ENCODE measurements at places on chromosomes 3 and 15. TPM values are rescaled to one million over a fixed set of nuclear protein-coding genes. Genes with fewer than 3 reads are reported as not detected.

RPL15 gene
- total RNA-seq: 1,213 TPM

DNA sequence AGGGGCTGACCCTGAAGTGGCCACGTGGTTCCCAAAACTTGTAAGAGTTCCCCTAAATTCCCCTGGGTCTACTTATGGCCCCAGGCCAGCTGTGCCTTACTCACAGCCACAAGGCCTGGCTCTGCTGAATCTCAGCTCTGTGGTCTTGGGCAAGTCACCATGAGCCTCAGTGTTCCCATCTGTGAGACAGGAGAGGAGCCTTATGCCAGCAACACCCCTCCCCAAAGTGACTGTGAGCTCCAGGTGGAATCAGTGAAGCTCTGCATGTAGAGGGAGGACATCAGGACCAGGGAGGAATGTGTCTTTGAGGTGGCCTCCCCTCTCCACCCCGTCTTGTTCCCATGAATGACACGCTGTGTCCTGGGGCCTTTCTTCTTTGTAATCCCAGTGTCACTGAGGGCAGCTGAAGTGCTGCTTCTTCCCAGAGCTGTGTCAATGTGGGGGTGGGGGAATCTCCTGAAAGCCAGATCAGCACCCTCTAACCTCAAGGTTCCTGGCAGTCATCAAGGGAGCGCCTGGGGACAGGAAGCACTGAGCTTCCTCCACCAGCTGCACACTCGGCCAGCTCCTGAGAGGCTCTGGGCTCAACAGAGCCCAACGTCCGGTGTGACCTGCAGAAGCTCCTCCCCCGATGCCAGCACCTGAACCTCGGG is 258.9 kb downstream of the UACA start:
- peak; percentile 91 for DNase-seq

SEMA6D gene
- 7.5 TPM for total RNA-seq

GRCh38 chr15:80445300-80446041 is 41.3 kb downstream of the ARNT2 start:
- no peak for DNase-seq

- no peak for DNase-seq
These were observed 4.5 kb downstream of the INKA1 start for GRCh38 chr3:49807431-49808114.

- DNase-seq: no peak
These were observed 14.2 kb downstream of the ZNF80 start for GRCh38 chr3:114223143-114223542.

GRCh38 chr15:101306341-101307047 is 11.4 kb upstream of the SNRPA1 start:
- peak; percentile 71 for DNase-seq

NR1I2 gene
- 0.19 TPM for total RNA-seq

GRCh38 chr3:52093756-52094545 is 37.6 kb upstream of the DUSP7 start:
- DNase-seq: no peak

- DNase-seq: peak; percentile 95
These were observed 56.7 kb upstream of the BLM start for GRCh38 chr15:90660195-90660998.

DNA sequence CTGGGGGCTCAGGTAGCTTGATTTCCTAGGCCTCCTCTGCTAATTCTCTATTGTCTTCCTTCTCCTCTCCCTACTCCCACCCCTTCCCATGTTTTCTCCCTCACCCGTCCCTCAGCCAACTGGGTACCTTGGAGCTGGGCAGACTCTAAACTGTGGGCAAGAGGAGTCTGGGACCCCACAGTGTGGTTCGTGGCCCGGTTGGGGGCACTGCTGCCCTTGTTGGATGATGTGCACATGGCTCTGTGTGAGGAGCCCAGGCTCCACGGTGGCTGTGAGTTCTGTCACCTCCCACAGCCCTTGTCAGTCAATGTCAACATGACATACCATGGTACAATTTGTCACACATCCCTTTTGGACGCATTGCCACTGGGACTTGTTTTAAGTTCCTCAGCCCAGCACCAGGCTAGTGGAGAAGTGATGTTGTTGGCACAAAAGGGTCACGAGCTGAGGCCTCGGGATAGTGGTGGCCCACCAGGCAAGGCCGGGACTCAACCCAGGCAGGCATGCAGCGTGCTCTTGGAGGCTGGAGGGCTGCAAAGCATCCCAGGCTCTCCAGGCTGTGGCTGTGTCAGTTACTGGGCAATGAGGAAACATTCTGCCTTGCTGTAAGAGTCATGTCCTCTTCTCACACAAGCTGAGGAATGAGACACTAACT is 142.3 kb downstream of the TLE3 start:
- DNase-seq: no peak

- DNase-seq: no peak
These were observed 145.2 kb downstream of the FILIP1L start for GRCh38 chr3:99969136-99969535.

DNA sequence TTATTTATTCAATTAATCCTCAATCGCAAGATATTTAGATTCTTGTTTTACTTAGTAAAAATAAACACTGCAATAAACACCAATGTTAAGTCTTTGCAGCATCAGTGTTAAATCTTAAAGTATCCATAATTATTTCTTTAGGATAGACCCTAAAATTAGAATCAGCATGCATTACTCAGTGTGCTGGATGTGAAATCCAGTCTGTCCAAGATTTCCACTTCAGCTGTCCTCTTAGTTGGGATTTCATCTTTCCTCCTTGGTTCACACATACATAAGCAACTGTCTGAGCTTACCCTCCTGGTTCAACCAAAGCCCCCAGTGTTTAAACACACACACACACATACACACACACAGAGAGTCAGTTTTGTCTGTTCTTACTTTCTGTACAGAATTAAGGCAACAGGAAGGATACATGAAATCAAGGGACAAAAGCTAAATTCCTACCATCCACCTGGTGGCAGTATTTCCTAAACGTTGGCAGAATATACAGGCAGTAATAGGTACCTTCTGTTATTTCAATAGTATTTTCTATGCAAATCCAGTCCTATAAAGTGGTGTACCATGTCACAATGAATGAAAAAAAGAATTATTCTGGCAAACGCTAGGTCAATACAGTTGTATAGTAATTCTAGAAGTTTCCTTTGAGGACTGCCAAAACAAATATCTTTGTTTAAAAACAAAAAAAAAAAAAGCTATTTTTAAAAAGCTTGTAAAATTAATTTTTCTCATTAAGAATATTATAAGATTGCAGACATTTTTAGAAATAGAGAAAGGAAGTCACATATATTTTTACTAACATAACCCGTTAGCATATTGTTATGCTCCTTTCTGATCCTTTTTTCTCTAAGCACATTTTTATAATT is 27.3 kb upstream of the DMXL2 start:
- DNase-seq: no peak

GRCh38 chr3:135217730-135218129 is 422.7 kb downstream of the EPHB1 start:
- no peak for DNase-seq

PIERCE2 gene
- 1.8 TPM for total RNA-seq

DNA sequence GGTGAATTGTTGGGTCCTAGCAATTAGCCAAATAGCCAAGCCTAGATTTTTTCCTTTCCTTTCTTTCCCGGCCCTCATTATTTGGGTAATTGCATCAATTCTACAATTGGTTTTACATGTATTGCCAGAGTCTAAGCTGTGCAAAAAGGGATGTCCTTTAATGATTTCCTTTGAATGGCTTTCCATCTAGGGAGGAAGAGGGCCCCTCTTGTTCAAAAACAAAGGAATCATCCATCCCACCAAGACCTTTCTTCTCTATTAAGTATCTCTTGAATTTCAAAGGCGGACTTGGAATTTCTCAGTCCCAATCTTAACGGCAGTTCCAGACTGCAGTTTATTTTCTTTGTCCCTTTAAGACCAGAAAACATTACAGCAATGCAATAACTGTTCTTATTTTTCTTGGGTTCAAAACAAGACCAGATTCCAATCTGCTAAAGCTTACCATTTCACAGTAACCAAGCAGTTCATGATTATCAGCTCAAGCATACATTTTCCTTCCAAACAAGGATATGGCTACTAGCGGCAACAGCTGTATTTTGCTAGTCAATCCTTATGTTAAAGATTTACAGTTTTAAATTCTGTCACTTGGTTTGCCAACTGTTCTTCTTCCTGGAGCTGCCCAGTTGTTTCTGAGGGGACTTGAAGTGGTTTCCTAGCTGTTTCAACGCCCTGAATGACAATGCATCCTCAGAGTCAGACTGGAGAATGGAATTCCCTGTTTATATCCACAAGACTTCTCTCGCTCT is 91.4 kb upstream of the LRIG1 start:
- DNase-seq: no peak

- no peak for DNase-seq
These were observed 186.5 kb downstream of the FOXP1 start for GRCh38 chr3:71397046-71397445.

DNA sequence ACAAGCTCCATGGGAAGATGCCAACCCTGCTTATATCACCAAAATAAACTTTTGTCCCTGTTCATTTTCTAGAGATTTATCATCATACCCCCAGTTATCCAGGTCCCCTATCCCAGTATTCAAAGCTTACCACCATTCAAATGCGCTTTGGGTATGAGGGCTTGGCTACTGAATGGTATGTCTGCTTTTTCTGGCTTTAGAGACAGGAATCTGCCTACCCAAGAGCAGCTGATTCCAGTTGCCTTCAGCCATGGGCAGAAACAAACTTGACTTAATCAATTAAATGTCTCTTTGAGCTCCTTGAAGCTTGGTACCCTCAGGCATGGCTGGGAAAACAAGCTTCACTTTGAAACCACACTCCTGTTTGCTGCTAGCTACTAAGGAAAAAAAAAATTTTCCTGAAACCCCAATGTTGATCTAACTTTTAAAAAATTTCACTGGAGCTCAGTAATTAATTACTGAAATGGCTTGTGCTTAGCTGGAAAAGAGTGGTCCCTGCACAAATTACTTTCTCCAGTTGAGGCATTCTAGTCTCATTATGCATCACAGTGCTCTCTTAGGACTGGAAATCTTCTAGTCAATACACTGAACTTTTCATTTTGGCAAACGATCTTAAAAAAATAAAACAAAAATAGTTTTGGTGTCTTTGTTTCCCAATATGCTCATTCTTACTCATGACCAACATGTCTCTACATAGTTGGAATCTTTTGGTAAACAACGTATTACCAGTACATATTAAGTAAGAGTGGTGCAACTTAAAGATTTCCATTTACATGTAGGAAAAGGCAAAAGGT is 242.8 kb downstream of the DTWD1 start:
- no peak for DNase-seq

DNA sequence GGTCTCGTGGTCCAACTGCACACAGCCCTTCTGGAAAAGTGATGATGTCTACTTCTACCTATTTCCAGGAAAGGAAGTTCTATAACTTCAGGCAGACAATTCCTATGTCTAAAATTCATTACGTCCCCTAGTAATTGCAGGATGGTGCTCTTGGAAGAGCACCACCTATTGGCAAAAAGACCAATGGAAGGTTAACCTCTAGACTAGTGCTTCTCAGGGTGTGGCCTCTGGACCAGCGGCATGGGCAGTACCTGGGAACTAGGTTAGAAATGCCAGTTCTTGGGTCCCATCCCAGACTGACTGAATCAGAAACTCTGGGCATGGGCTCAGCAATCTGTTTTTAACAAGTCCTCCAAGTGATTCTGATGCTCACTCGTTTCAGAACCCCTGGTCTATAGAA is 258.3 kb upstream of the ICE2 start:
- DNase-seq: no peak

DNA sequence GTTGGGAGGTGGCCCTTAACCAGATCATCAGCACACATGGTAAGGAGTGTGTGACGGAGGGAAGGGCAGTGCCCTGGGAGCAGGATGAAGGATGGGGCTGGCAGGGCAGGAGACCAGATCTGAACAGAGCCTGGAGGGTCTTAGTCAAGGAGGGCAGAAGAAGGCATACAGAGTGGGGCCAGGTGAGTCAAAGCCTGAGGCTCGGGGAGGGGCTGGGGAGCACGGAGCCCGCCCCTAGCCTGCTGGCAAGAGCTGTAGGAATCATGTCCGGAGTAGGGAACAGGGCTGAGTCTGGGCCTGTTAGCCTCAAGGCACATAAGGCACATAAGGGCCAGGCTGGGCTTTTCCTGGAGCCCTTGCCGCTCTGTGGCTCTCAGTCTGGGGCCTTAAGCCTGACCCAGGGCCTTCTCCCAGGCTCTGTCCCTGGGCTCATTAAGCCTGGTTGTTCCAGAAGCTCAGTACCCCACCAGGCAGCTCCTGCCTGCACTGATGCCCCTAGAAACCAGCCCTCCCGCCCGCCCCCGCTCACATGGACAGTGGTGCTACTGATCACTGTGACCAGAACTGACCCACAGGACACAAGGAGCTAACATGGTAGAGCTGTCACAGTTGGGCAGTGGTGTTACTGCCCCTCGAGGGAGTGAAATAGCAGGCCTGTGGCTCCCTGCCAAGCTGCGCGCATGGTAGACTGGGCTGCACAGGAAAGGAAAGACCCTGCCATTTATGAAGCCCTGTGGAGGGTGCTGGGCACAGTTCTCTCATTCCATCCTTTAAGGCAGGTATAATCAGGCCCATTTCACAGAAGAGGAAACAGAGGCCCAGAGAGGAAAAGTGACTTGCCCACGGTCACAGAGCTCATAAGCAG is 14.6 kb downstream of the ISG20 start:
- peak; percentile 76 for DNase-seq

DNA sequence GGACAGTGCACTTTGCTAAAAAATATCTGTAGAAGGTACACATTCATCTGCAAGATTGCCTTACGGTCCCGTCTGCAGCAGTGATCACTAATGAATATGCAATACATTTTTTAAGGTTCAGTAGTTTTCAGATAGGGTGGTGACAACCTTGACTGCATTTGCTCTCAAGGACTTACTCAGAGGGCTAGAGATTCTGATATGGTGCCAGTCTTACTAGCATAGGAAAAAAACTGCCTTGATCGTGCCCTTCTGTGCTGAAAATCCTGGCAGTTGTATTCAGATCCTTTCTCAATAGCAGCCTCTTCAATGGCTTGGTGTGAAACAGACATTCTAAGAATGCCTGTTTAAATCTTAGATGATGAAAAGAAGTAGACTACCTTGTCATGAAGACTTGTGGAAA is 411.9 kb upstream of the CCDC54 start:
- DNase-seq: no peak

CLPX gene
- total RNA-seq: 34.8 TPM

DNA sequence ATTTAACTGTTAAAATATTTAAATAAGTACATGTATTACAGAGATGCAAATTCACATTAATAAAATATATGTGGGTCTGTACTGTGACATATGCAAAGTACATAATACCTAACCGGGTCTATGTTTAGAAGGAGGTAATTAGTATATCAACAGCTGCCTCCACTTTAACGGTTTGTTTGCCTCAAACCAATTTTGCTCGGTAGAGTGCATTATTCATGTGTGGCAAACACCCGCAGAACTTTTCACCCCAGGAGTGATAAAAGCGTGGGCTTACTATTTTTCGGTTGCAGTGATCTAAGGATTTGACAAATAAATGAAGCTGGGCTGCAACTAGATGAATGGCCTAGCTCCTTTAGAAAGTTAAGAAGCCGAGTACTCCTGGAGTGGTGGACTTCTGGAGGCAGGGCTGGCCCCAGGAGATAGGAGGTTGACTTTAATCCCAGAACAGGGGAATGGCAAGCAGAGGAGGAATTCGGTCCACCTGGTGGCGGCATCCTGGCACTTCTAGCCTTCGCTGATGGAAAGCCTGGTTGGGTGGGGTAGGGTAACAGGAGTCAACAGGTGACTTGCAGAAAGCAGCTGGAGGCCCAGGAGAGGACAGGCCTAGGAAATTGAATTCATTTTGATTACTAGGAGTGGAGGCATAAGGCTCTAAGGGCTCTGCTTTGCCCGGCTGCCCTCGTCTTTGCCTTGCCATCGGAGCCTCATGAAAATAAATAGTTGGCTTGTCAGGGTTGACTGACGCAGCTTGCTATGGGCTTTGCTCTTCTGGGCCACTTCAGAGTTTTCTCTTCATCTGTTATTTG is 2.4 kb downstream of the SLCO3A1 start:
- no peak for DNase-seq

GRCh38 chr15:89504166-89504565 is 7.8 kb upstream of the RHCG start:
- DNase-seq: no peak

MST1 gene
- 3.0 TPM for total RNA-seq

C3orf22 gene
- total RNA-seq: not detected

All from posterior vena cava (tissue), 2 donors.